Activated CD4-positive, alpha-beta T cell treated with anti-CD3 and anti-CD28 coated beads for 1 hour (primary cell): ENCODE measurements at places on chromosomes 1 and 21.

- DNase-seq: no peak
Measured at GRCh38 chr1:117681093-117681900, 75.4 kb downstream of the TENT5C start.

GRCh38 chr1:113552244-113552643, 161.9 kb downstream of the MAGI3 start:
- no peak for DNase-seq

DNA sequence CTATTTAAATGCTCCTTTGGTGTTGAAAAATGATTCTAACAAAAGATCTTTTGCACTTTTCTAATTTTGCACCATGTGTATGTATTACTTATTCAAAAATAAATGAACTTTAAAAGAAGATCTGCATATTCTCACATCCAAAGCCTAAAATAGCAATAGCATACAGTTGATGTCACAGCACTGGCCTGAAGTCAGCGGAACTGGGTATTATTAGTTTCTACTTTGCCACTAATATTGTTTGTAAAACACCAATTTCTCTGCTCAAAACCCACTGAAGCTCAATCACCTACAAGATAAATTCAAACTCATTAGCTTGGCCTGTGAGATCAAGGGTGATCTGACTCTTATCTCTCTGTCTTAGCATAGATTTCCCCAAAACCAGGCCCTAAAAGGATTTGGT, 34.5 kb upstream of the BCAR3 start:
- no peak for DNase-seq

DNA sequence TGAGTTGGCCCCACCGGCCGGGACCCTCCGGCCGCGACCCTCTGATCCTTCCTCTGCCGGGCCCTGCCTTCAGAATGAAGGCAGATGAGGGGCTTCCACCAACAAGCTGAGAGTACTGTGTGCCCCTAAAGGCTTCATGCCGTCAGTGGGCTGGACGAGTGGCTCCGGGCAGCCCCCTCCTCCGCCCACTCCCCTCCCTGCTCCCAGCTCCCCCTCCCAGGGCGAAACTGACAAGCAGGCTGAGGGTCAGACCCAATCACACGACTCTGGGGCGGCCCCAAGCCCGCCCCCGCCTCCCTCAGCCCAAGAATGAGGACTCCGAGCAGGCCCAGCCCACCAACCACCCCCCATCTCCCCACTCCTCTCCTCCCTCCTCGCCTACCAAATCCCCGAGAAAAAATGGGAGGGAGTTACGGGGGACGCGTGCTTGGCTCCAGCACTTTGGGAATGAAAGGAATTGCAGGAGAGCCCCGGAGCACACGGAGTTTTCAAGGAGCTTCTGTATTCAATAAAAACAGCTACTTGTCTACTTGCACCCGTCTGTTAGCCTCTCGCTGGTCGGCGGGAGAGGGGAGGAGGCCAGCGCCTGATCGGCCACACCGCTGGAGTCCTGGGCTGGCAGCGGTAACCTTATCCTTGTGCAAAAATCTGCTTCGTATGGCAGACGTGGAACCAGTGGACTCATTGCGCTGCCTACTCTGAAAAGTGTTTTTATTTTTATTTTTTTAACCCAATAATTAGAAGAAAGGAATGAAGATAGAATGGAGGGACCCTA, at the start of gene COL11A1:
Gene COL11A1 (minus strand): TSS at position 147 of the 775 bp plus-strand sequence. CDS start 344 bp downstream, outside the sequence.
- no peak for DNase-seq

- DNase-seq: no peak
Measured at GRCh38 chr1:231134624-231135023, 27.2 kb upstream of the TRIM67 start.

- no peak for DNase-seq
Measured at GRCh38 chr1:233679591-233680373, 65.9 kb downstream of the KCNK1 start.

DNA sequence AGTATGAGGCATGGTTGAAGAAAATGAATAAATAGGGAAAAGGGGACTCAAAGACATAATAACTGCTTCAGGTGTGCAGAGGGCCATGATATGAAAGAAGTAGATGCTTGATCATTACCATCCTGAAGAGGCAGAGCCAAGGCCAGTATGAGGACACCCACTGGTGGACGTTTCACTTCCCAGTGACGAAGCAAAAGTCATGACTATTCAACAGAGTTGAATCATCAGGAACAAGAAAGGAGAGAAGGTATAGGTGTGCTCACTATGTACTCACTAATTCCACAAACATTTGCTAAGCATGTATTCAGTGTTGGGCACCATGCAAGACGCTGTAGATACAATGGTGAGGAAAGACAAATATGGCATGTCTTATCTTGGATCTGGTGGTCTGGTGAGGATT, 319.2 kb upstream of the RUNX1 start:
- no peak for DNase-seq

DNA sequence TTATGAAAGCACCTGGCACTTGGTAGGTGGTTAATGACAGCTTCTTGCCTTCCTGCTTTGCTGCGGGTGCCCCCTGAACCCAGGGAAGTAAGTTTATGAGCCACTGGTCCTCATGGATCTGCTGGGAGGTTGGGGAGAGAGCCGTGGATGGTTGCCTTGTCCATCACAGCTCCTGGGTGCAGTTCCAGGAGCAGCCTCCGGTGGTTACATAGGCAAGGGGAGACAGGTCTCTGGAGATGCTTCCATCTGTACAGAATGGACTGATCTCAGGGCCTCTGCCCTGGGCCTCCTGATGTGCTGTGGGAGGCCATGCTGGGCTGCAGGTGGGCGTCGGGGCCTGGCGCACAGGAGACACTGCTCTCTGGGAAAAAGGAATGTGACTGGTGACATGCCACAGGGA, 31.6 kb upstream of the ARHGEF10L start:
- no peak for DNase-seq

GRCh38 chr21:23963454-23963853, 1643.8 kb downstream of the MRPL39 start:
- no peak for DNase-seq

DNA sequence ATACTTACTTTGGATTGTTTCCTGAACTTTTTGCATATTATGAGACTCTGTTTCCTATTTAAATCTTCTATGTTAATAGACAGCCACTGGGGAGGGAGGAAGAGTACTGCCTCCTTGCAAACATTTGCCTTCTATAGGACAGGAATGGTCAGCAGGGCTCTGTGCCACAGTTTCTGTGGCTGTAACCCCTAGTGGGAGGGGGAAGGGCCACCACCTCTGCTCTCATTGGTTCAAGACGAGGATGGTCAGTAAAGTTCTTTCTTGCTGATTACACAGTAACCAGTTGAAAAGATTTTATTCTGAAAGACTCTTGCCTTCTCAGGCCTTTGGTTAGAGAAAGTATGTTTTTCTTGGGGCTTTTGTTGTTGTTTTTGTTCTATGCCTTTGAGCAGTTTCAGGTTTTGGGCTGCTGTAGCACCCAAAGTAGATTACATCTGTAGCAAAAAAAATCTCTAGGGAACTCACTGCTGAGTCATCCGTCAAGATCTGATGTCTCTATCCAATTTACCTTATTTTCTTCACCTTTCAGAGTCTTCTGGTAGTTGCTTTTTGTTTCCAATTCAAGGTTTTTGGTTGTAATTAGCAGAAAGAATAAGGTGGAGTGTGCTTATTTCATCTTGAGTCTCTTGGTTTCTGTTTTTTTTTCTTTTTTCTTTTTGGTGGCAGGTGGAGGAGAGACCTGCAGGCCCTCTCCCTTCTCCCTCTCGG, 23.1 kb downstream of the SLC35A3 start:
- no peak for DNase-seq

DNA sequence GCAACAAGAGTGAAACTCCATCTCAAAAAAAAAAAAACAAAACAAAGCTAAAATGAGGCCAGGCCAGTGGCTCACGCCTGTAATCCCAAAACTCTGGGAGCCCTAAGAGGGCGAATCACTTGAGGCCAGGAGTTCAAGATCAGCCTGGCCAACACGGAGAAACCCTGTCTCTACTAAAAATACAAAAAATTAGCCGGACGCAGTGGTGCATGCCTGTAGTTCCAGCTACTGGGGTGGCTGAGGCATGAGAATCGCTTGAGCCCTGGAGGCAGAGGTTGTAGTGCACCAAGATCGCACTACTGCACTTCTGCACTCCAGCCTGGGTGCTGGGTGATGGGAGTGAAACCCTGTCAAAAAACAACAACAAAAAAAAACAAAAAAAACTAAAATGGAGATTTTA, 191.2 kb upstream of the SGIP1 start:
- DNase-seq: no peak

GRCh38 chr1:29523576-29523975, 287.3 kb downstream of the PTPRU start:
- no peak for DNase-seq

GRCh38 chr21:44955798-44956175, 16.0 kb downstream of the SLX9 start:
- DNase-seq: no peak

GRCh38 chr1:177137814-177138213, 26.7 kb downstream of the ASTN1 start:
- DNase-seq: no peak

GRCh38 chr1:99727575-99728185, 38.8 kb downstream of the FRRS1 start:
- no peak for DNase-seq

DNA sequence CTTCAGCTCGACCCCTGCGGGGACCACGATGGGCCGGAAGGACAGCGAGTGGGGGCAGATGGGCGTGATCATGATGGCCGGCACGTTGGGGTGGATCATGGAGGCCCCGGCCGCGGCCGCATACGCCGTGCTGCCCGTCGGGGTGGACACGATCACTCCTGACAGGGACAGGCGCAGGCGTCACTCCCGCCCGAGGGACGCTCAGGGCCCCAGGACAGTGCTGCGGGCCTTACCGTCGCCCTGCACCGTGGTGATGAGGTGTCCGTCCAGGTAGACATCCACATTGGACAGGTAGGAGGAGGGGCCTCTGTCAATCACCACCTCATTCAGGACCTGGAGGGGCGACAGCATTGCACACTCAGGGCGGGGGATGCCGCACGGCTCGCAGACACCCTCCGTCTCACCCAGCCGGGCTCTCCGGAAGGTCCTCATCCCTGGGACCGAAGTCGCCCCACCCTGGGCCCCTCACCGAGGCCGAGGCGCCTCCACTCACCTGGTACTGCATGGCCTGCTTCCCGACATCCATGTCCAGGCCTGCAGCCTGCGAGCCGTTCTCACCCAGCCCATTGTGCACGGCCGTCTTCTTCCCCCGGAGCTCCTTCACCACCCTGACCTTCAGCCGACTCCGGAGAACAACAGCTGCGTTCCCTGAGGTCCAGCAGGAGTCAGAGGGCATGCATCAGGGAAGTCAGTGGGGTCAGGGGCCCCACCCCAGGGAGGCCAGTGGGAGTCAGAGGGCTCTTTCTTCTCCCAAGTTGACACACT, 24.0 kb downstream of the NADK start:
- no peak for DNase-seq

DNA sequence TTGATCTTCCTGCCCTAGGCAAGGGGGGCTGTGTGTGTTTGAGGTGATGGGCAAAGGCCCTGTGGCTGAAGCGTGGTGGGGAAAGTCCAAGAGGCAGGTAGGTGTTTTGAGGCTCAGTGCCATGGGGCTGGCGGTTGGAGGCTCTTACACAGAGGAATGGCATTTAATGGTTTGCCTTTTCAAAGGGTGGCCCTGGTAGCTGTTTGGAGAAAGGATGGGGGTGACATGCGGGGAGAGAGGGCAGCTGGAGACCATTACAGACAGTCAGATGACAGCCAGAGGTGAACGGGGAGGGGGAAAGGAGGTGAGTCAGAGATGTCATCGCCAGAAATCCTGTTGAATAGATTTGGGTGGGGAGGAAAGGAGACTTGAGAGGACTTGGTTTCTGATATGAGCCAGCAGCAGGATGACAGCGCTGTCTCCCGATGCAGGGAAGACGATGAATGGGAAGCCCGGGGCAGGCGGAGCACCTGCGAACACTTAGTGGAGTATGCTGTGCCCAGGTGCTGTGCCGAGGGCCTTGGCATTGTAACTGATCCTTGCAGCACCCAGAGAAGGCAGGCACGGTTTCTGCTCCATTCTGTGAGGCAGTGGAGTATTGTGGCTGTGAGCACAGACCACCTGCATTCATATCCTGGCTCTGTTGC, 56.3 kb downstream of the MAN1C1 start:
- DNase-seq: no peak

- no peak for DNase-seq
Measured at GRCh38 chr1:83083589-83084224, 915.2 kb downstream of the TTLL7 start.

DNA sequence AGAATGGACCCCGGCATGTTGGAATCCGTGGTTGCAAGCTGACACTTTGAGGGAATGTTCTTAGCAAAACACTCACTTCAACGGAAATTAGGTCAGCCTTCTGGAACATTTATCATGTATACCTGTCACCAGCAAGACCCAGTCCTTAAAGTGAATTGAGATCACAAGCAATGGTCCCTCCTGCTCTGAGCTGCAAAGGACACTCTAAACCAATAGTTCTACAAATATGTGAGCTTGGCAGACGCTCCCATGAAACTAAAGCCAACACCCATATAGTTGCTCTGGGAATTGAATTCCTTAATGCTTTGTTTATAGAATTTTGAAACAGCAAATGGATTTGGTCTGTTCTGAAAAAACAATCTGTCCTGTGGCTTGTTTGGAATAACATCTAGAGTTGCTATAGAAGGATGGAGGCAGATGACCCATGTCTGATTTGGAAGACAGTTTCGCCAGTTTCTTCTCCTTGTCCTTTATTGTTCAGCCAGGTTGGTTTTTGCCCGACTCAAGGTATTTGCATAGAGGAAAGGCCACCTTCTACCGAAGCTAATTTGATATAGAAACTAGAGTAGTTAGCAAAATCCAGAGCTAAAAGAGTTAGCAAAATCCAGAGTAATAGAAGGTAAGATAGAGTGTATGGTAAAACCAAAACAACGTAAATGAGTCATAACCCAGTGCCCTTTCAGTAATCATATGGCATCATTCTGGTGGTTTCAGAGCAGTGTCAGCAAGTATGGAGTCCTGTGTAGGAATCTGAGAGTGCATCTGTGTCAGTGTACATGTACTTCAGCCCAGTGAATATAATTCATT, 236.2 kb downstream of the NFIA start:
- DNase-seq: no peak

- DNase-seq: no peak
Measured at GRCh38 chr1:2003541-2004131, at the start of gene CFAP74. CFAP74 (minus strand) TSS chr1:2003786; CDS start chr1:1990956, 12,830 bp downstream.

- DNase-seq: no peak
Measured at GRCh38 chr1:201321826-201322390, 38.6 kb downstream of the PKP1 start.
